ENCODE measurements at places on chromosomes 12 and 14. TPM values are rescaled to one million over a fixed set of nuclear protein-coding genes. Genes with fewer than 3 reads are reported as not detected.

Gene CD27
- total RNA-seq, result 1.4 TPM

Gene HPD
- not detected for total RNA-seq

Gene RARG
- 2.6 TPM for total RNA-seq

Gene SERPINA12
- not detected for total RNA-seq

Gene PRORP
- 57.1 TPM for total RNA-seq

DNA sequence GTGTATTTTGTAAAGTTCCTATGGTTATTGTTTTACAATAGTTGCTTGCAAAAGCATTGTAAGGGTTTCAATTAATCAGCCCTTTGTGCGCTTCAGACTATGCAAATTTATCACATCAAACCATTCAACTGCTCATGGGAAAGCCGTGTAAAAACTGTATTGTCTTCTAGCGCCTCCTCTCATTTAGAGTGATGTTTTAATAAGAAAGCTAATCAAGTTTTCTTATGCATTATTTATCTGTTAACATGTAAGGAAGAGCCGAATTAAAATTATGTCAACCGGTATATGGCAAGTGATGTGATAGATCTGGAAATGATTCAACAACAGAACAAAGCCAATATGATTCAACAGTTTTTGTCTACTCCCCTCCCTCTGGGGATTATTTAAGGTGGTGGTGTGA is 92.5 kb upstream of the RFX4 start:
- DNase-seq, result no peak
- H3K27ac ChIP-seq, result no peak overlapping the region

- no peaks in the 10 kb centered on the region for H3K4me1 ChIP-seq
- DNase-seq, result no peak
- H3K4me3 ChIP-seq, result no peak overlapping the region
- H3K27ac ChIP-seq, result peak overlapping the region; percentile 53
- no peaks in the 10 kb centered on the region for H3K36me3 ChIP-seq
Measured at GRCh38 chr12:88553941-88554658, 26.2 kb downstream of the KITLG start.

- no peaks in the 10 kb centered on the region for H3K36me3 ChIP-seq
- H3K27ac ChIP-seq, result peak overlapping the region; percentile 55
- H3K4me3 ChIP-seq, result no peak overlapping the region
- DNase-seq, result peak; percentile 38
- H3K27me3 ChIP-seq, result no peaks in the 10 kb centered on the region
Measured at GRCh38 chr14:50082784-50083466, 33.4 kb downstream of the VCPKMT start.

- H3K4me3 ChIP-seq, result no peak overlapping the region
- H3K27ac ChIP-seq, result no peak overlapping the region
- DNase-seq, result no peak
- H3K27me3 ChIP-seq, result no peaks in the 10 kb centered on the region
- H3K4me1 ChIP-seq, result no peaks in the 10 kb centered on the region
- no peaks in the 10 kb centered on the region for H3K36me3 ChIP-seq
Measured at GRCh38 chr12:12378616-12379015, 21.7 kb downstream of the BORCS5 start.

DNA sequence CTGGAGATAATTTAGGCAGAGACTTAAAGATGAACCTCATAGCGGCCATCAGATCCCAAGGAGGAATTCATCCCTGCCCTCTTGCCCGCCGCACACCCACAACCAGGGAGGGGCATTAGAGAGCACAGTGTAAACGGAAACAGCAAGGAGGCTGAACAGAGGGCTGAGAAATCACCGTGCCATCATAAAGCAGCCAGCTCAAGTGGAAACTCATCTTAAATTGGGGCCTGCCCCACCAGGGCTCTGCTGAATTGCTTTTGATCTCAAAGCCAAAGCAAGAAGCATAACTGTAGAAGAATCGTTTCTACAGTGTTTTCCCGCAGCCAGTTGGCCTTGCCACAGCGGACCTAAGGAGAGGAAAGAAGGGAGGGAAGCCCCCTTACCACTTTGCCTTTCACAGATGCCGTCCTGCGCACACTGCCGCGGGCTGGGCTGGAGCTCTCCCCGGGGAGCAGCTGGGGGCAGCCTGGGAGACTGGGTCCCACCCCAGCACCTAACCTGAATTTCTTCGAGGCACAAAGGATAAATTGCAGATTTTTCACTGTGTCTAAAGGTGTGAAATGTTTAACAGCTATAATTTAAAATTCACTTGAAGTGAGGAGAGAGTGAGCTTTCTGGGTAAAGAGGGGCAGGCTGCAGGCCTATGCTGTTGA is 51.8 kb upstream of the MMP17 start:
- no peak overlapping the region for H3K4me3 ChIP-seq
- no peaks in the 10 kb centered on the region for H3K27me3 ChIP-seq
- H3K36me3 ChIP-seq, result no peaks in the 10 kb centered on the region
- H3K4me1 ChIP-seq, result no peaks in the 10 kb centered on the region
- no peak overlapping the region for H3K27ac ChIP-seq

DNA sequence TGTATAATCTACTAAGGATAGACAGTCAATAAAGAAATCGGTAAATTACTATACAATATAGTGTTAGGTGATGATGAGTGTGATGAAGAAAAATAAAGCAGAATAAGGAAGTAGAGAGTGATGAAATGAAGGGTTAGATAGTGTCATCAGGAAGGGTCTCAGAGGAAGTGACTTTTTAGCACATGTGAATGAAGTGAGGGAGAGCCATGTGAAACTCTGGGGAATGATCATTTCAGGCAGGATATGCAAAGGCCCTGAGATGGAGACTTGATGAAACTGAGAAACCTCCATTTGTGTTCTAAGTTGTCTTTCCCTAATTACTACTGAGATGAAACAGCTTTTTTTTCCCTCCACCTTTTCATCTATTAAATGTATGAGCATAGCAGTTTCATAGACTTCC is 19.4 kb upstream of the GNPTAB start:
- no peaks in the 10 kb centered on the region for H3K36me3 ChIP-seq
- H3K27ac ChIP-seq, result no peak overlapping the region
- no peaks in the 10 kb centered on the region for H3K4me1 ChIP-seq
- H3K27me3 ChIP-seq, result no peaks in the 10 kb centered on the region
- no peak for DNase-seq

DNA sequence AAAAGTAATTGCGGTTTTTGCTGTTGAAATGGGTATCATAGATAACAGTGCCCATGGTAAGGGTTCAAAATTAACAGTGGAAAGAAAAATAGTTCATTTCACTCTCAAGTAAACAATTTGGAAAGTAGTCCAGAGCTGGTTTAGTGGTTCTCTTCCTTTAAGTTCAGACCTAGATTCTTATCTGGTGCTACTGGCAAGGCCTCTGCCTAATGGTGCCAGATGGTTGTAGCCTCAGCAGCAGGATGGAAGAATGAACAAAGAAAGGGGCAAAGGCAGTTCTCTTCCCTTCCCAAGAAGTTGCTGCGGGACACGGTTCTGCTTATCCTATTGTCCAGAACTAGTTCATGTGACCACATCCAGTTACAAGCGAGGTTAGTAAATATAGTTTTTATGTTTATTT is 10.5 kb downstream of the ARG2 start:
- H3K4me1 ChIP-seq, result no peaks in the 10 kb centered on the region
- H3K27me3 ChIP-seq, result no peaks in the 10 kb centered on the region
- no peak overlapping the region for H3K4me3 ChIP-seq
- H3K36me3 ChIP-seq, result no peaks in the 10 kb centered on the region

- H3K4me3 ChIP-seq, result no peak overlapping the region
- peak; percentile 38 for DNase-seq
- no peaks in the 10 kb centered on the region for H3K36me3 ChIP-seq
- no peak overlapping the region for H3K27ac ChIP-seq
- H3K4me1 ChIP-seq, result peaks cover 5% of the 10 kb centered on the region
Measured at GRCh38 chr14:22084393-22085281, 411.0 kb upstream of the OR4E1 start.

- H3K27ac ChIP-seq, result no peak overlapping the region
- H3K27me3 ChIP-seq, result no peaks in the 10 kb centered on the region
- H3K4me3 ChIP-seq, result no peak overlapping the region
Measured at GRCh38 chr12:25063873-25064628, 115.2 kb upstream of the BCAT1 start.

- no peak overlapping the region for H3K4me3 ChIP-seq
- no peak overlapping the region for H3K27ac ChIP-seq
- no peak for DNase-seq
- peaks cover 14% of the 10 kb centered on the region for H3K4me1 ChIP-seq
Measured at GRCh38 chr12:48678551-48679185, 3.4 kb downstream of the KANSL2 start.

DNA sequence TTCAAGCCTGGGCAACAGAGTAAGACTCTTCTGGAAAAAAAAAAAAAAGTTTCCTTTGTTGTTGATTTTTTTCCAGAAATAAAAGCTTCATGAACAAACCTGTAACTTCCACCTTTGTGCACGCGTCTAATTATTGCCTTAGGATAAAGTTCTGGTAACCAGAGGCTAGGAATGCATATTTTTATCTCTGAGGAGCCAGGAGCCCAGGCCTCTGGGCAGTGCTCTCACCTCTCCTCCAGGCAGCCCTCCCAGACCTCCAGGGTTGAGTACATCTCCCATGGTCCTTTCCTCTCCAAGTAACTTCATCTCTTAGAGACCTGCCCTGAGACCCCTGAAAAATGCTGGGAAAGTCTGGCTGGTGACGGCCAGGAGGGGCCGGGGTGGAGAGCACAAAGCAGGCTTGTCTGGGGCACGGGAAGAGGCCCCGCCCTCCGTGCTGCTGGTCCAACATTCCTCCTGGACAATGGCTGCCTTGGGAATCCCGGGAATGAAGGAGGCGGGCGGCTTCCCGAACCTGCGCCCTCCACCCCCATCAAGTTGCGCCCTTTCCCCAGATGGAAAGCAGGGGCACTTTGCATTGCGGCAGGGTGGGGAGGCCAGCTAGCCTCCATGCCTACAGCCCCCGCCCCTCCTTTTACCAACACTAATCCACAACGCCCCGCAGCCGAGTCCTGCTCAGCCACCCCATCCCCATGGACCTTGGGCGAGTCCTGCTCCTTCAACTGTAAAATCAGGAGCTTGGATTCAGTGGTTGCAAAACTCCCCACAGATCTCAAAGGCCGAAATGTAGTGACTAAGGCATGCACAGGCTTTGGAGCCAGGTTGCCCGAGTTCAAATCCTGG is 7.3 kb upstream of the FIGNL2 start:
- H3K36me3 ChIP-seq, result no peaks in the 10 kb centered on the region
- H3K4me3 ChIP-seq, result no peak overlapping the region
- no peak overlapping the region for H3K27ac ChIP-seq
- DNase-seq, result no peak

GRCh38 chr14:93049867-93050331 is 65.8 kb downstream of the ITPK1 start:
- no peak overlapping the region for H3K4me3 ChIP-seq
- H3K27me3 ChIP-seq, result no peaks in the 10 kb centered on the region
- peak overlapping the region; percentile 32 for H3K27ac ChIP-seq

DNA sequence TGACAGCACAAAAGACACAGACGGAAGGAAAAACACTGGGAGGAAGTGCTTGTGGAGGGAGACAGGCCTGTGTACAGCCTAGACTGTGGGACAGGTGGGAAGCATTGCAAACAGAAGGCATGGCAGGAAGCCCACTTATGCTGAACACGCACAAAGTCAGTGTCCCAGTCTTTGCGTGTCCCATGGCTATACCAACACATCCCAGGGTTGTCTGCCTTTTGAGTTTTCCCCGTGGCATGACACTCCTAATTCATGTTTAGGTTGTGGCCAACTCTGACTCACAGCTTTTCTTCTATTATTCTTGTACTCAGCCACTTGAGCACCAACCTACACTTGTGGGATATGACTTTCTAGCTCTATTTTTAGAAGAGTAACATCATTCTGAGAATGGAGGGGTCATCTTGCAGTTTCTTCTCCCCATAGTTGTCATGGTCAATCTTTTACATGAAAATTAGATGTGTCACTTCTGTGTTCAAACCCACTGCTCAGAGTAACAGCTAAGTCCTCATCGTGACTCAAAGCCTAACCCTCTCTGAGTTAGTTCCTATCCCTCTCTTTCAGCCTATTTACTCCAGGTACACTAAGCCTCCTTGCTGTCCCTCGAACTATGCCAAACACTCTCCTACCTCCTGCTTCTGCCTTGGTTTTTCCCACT is 27.5 kb upstream of the JPH4 start:
- no peak overlapping the region for H3K4me3 ChIP-seq
- DNase-seq, result no peak
- H3K4me1 ChIP-seq, result no peaks in the 10 kb centered on the region
- no peak overlapping the region for H3K27ac ChIP-seq

DNA sequence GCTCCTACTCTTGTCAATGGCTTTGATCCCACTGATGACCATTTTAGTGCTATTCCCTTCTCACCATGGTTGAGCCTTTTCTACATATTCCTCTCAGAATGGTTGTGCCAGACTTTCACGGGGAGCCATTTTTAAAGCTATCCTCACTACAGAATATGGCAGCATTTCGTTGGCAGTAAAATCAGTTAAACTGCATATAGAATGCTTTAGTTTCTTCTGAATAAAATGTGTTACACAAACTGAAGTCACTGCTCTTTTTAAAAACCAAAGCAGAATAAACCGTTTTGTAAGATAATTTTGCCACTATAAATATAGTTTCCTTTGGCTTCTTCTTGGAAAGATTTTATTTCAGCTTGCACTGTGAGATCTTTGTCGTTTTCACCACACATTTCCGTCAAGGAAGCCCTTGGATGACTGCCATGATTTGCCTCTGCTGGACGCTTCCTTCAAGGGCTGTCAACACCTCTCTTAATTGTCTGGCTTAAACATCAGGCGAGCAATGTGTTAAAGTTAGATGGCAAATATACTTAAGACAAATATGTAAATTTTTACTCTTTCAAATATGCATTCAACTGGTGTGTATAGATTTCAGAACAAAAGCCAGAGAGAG is 624.2 kb downstream of the DIO2 start:
- H3K27me3 ChIP-seq, result no peaks in the 10 kb centered on the region
- no peaks in the 10 kb centered on the region for H3K4me1 ChIP-seq
- no peaks in the 10 kb centered on the region for H3K36me3 ChIP-seq

DNA sequence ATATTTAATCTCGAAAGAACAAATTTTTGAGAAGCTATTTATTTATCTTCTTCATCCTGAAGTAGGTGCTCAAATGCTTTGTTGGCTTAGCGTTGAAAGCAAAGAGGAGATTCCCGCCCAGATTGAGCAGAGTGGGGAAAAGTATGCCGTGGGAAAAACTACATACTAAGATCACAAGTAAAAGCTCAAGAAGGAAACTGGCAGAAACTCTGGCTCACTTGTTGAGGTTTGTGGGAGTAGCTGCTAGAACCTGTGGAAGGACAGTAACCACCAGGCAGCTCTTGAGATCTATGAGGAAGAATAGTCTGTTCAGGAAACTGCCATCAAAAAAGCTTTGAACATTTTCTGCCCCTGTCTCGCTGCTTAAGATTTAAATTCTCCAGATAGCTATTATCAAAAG is 3.9 kb downstream of the MYRFL start:
- H3K27me3 ChIP-seq, result peaks cover 4% of the 10 kb centered on the region
- H3K27ac ChIP-seq, result no peak overlapping the region
- no peak for DNase-seq
- H3K4me1 ChIP-seq, result no peaks in the 10 kb centered on the region

GRCh38 chr12:26198742-26199141 is 3.4 kb downstream of the SSPN start:
- peak; percentile 38 for DNase-seq
- H3K4me3 ChIP-seq, result no peak overlapping the region
- H3K4me1 ChIP-seq, result no peaks in the 10 kb centered on the region
- H3K36me3 ChIP-seq, result no peaks in the 10 kb centered on the region
- H3K27ac ChIP-seq, result no peak overlapping the region
